ENCODE measurements at places on chromosomes 2 and 18. TPM values are rescaled to one million over a fixed set of nuclear protein-coding genes. Genes with fewer than 3 reads are reported as not detected.

REG1B gene
- total RNA-seq: not detected

PLEK gene
- 16.0 TPM for total RNA-seq

TCF23 gene
- not detected for total RNA-seq

LYPD1 gene
- total RNA-seq: 1.8 TPM

G6PC2 gene
- total RNA-seq: not detected

SERPINB4 gene
- total RNA-seq: not detected

ANKRD30B gene
- 0.09 TPM for total RNA-seq

CCDC85A gene
- 0.49 TPM for total RNA-seq

CHST9 gene
- 0.06 TPM for total RNA-seq

IDH1 gene
- 233 TPM for total RNA-seq

GPR39 gene
- total RNA-seq: 11.6 TPM

LYPD6 gene
- total RNA-seq: 2.2 TPM

VWA3B gene
- total RNA-seq: 2.8 TPM

ALPI gene
- total RNA-seq: 24.6 TPM

C2orf78 gene
- not detected for total RNA-seq

GNAL gene
- 5.3 TPM for total RNA-seq

GDF7 gene
- total RNA-seq: 0.14 TPM

DOK6 gene
- 2.2 TPM for total RNA-seq

OR6B3 gene
- not detected for total RNA-seq

COL6A3 gene
- 194 TPM for total RNA-seq

C2orf74 gene
- not detected for total RNA-seq

NRP2 gene
- total RNA-seq: 12.3 TPM

FOXD4L1 gene
- not detected for total RNA-seq

EVA1A gene
- 1.3 TPM for total RNA-seq

SPP2 gene
- total RNA-seq: not detected

EGR4 gene
- total RNA-seq: not detected

TMEFF2 gene
- 0.31 TPM for total RNA-seq

NEU2 gene
- total RNA-seq: not detected

SCYGR4 gene
- not detected for total RNA-seq

Measured in mucosa of descending colon (tissue), 3 donors.